ENCODE measurements at places on chromosomes 7 and 10.

DNA sequence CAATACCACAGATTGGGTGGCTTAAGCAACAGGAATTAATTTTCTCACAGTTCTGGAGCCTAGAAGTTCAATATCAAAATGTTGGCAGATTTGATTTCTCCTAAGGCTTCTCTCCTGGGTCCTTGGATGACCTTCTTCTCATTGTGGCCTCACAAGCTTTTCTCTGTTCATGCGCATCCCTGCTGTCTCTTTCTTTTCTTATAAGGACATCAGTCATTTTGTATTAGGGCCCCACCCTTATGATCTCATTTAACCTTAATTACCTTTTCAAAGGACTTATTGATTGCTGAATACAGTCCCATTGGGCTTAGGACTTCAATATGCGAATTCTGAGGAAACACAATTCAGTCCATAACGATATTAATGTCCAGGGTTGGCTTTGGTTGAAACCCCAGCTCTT, 285.4 kb downstream of the HDAC9 start:
- DNase-seq, result no peak

GRCh38 chr7:154781369-154782303, 221.3 kb downstream of the PAXIP1 start:
- DNase-seq, result no peak

- DNase-seq, result no peak
These were observed 4.0 kb upstream of the PANK1 start for GRCh38 chr10:89649051-89649450.

DNA sequence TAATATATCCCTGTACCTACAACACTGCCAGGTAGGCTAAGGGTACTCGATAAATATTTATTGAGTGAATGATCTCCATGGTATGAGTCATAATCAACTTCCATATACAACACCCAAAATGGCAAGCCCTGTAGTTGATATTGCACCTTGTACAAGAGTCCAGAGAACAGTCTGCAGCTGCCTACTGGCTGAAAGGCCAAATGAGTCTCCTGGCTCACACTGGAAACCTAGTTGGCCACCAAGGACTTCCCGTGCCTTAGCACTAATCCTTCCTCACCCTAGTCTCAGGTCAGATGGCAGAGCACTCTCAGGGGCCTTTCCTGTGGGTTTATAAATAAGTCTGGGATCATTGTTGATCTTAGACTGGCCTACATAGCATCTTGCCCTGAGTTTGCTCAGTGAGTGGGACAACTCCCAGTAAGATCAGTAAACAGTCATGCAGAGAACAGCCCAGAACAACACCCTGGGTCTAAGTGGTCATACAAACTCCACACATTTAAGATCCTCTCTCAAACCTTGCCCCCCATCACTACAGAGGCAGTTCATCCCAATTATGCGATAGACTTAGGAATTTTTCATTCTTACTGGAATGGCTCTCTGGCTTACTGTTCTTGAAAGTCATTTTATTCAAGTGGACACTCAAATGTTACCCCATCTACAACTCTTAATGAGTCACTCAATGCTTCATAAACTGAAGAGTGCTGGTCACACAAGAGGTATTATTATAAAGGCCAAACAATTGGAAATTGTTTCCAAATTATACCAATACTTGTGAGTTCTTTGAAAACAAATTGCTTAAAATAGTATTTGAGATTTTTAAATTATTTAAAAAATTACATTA, 14.7 kb upstream of the SLC16A9 start:
- no peak for DNase-seq

GRCh38 chr10:67296926-67297325, 371.1 kb downstream of the LRRTM3 start:
- no peak for DNase-seq

DNA sequence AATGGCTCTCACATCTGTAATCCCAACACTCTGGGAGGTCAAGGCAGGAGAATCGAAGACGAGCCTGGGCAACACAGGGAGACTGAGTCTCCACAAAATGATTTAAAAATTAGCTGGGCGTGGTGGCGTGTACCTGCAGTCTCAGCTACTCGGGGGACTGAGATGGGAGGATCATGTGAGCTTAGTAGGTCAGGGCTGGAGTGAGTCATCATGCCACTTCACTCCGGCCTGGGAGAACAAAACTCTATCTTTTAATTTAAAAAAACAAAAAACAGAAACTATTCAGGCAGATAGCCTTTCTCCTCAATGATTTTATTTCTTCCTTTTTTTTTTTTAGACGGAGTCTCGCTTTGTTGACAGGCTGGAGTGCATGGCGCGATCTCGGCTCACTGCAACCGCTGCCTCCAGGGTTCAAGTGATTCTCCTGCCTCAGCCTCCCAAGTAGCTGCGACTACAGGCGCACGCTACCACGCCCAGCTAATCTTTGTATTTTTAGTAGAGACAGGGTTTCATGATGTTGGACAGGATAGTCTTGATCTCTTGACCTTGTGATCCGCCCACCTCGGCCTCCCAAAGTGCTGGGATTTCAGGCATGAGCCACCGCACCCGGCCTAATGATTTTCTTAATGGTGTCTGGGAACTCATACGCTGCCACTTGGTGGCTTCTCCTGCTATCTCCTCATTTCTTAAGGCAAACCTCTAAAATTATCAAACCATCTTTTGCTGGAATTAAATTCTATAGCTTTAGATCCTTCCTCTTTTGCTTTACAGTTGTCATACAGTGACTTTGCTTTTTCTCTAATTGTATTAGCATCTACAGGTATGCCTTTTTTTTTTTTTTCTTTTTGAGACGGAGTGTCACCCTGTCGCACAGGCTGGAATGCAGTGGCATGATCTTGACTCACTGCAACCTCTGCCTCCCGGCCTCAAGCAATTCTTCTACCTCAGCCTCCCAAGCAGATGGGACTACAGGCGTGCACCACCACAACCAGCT, 22.9 kb downstream of the SRPK2 start:
- DNase-seq, result no peak

DNA sequence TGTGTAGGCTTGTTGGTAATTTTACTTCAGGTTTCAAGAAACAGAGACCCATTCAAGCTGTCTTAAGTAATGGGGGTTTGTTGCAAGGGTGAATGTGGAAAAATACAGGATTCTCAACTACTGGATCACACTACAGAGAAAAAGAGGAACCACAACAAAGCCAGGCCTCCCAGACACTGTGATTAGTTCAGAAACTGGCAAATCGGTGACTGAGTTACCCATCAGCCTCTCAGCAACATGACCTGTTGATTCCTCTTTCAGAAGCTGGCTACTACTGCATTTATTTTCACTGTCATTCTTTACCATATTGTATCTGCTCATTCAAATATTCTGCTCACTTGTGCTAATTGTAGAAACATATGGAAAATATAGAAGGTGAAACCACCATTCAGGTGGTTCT, 16.0 kb downstream of the CCDC71L start:
- DNase-seq, result no peak

GRCh38 chr7:98679741-98680140, 62.7 kb downstream of the NPTX2 start:
- DNase-seq, result no peak

Data from activated CD8-positive, alpha-beta memory T cell treated with anti-CD3 and anti-CD28 coated beads for 48 hours (primary cell).